ENCODE measurements at places on chromosomes 3 and 15.

- peak; percentile 88 for DNase-seq
These were observed 82.4 kb downstream of the WWTR1 start for GRCh38 chr3:149575213-149575960.

DNA sequence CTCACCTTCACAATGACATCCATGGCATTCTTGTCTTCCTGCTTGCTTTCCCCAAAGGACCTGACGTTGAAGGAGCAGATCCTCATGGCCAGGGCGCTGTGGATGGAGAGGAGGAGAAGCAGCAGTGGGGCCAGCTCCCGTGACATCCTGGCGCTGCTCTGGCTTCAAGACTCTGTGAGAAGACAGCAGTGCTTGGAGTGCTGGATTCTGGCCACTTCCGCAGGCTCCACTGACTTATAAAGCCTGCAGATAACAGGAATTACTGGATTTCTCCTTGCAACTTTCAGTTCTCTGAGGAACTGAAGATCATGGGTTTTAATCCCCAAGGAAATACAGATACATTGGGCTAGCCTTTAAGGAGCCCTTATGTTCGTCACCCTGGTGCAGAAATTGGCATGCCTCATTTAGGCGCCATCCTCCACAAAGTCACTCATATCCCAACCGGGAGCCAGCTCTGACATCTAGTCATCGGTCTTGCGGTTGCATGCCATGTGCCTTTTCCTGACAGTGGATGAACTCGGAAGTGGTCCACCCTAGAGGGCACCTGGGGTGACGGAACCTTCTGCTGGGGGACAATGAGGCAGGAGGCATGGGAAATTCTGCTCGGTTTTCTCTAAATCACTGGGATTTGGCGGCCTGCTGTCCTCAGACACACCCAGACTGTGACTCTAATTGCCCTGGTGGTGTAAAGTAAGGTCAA is at the start of gene DNASE1L3:
TSS of gene DNASE1L3 (minus strand) at position 212 of the 700 bp plus-strand sequence. CDS start at position 146, 66 bp downstream.
- peak; percentile 27 for DNase-seq

DNA sequence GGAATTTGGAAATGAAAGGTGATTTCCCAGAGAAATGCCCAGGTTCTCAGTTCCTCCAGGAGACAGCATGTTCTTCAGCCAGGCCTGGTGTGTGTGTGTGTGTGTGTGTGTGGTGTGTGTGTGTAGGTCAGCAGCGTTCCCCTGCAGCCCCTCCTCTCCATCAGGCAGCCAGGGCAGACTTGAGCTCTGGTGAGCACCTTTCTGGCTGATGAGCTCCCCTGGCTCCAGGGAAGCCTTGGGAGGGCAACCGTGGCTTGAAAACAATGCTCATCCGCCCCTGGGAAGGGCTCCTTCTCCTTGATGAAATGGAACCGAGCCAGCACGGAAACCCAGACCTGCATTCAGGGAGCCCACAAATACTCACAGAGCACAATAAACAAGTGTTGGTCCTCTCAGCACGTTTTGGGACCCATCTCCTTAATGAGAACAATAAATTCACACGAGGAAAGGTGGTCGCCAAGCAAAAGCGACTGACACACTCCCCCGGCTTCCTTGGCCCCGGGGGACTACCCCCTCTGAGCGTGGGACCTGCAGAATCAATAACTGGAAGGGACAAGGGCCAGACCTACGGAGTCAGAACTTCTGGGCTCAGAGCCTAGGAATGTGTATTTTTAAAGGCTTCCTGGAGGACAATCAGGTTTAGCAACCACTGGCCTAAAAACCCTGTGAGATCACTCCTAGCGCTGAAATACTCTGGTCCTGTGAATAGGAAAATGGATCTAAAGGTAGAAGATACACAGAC is 38.6 kb upstream of the HES1 start:
- no peak for DNase-seq

GRCh38 chr15:62802612-62803011 is 239.9 kb upstream of the TPM1 start:
- no peak for DNase-seq

DNA sequence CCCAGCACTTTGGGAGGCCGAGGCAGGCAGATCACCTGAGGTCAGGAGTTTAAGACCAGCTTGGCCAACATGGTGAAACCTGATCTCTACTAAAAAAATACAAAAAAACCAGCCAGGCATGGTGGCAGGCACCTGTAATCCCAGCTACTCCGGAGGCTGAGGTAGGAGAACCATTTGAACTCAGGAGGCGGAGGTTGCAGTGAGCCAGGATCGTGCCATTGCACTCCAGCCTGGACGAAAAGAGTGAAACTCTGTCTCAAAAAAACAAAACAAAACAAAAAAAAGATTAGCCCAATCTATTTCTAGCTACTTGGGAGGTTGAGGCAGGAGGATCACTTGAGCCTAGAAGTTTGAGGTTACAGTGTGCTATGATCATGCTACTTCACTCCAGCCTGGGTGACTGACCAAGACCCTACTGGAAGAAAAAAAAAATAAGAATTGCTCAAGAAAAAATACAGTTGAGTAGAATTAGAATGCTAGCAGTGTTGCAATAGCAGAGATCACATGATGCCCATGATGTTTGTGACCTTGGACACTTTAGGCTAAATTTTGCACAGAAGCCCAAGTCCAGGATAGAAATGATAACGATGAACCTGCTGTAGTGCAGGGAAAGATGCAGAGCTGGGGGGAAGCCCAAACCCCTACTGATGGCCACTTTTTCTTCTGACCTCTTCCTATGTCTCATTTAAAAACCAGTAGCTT is 162.2 kb downstream of the LPP start:
- peak; percentile 54 for DNase-seq

DNA sequence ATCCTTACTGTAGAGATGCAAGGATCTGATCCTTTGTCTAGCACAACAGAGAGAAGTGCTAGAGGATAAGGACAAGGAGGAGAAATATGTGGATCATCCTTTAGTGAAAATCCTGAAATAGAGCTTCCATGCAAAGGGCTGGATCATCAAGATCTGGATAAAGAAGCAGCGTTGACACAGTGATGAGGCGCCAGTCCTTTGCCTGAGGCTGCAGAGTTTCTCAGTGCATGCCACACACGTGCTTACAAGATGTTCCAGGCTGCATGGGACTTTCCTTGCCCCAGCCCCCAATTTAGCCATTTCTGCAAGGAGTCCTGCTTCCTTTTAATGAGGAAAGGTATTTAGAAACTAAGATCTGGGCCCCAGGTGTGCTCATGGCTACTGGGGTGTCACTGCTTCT is 7.2 kb upstream of the ABTB1 start:
- no peak for DNase-seq

DNA sequence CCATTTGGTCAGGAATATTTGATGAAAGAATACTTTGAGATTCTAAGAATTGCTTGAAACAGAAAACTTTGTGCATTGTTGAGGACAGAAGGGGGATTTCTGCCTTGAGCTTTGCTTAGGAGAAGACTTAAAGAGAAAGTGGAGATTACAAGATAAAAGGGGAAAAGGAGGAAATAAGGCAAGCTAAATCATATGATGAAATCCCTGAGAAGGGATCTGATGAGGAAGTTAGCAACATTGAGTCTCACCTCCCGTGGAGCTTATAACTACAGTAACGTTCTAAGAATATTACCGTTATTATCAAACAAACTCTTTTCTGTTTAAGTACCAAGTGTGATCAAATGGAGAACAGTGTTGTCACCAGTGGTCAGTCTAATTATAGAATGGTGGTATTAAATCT is 414.7 kb upstream of the NAALADL2 start:
- DNase-seq: no peak

DNA sequence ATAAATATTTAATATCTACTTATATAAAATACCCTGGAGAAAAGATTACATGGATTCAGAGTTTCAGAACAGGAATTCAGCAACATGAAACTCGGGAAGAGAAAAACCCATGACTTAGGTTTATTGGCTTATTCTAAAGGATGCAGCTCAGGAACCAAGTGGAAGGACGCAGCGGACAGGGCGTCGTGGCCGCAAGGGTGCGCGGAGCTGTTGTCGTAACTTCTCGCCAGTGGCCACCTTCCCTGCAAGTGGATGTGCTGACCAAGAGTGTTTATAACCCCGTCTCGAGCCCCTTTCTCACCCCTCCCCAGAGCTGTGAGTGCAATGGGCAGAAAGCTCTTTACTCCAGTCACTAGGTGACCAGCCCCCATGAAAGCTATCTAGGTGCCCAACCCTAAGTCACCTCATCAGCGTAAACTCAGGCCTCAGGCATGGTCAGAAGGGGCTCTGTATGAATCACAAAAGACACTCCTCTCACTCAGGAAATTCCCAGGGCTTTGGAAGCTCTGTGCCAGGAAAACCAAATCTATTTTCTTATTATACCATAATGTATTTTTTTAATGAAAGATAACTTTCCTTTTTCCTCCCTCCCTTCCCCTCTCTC is 77.3 kb downstream of the CHRNA7 start:
- DNase-seq: no peak

DNA sequence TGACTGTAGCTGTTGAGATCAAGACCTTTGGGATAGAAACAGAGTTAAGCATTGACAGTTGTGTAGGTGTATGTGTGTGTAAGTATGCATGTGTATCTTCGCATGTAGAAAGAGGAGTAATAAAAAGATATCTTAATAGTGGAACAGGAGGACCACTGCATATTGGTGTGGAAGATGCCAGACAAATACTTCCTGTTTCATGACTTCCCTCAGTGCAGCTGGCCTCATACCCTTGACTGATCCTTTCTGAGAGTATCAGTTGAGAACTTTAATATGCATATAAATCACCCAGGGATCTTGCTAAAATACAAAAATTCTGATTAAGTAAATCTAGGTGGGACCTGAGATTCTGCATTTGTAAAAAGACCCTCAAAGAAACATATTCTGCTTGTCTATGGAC is 8.5 kb upstream of the ZBED2 start:
- no peak for DNase-seq

DNA sequence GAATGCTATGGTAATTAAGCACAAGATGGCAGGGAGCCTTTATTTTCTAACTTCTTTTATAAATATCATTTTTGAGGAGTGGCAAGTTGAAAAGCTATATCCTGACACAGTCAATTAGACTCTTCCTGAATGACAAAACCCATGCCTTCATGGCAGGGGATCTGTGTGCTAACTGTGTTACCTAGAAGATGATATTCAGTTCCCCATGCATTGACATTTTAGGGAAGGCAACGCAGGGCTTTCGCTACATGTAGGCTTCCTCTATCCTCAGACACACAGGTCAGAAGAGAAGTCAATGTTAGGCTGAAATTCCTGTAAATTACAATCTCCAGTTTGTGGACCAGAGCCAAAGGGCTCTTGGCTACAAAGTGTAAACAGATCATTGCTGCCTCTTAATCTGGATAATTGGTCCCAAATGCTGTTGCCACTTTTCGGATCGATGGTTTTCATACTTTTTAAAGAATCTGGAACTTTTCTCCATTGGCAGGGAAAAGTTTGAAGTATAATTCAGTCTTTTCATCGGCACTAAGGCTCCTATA is 22.6 kb upstream of the NR2F2 start:
- DNase-seq: no peak

DNA sequence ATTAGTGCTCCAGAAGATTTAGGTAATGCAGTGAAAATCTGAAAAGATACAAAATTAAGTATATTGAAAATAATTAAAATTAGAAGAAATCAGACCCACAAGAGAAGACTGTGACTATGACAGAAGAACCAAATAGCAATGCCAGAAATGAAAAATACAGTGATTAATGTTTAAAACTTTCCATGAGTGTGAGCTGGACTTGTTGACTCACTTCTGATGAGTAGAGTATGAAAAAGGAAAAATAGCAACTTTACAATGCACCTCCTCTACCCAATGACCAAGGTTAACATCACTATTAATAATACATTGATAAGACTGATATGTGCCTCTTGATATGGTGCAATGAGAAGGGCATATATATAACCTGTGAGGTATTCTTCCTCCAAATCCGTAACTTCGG is 39.3 kb upstream of the SLC22A13 start:
- DNase-seq: peak; percentile 29

DNA sequence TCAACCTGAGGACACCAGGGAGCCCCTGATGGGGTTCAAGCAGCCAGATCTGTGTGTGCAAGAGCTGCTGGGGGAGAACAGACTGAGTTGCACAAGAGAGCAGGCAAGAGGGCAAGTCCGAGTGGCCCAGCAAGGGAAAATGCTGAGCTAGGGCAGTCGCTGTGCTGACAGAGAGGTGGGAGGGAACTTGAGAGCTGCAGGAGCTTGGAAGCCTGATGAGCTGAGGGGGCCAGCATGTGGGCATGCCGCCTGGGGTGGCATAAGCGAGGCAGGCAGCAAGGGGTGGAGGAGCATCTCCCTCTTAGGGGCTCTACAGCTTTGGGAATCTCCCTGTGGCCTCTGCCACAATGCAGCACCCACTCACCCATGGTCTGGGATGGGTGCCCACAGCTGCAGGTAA is 4.7 kb upstream of the CORO2B start:
- DNase-seq: no peak

DNA sequence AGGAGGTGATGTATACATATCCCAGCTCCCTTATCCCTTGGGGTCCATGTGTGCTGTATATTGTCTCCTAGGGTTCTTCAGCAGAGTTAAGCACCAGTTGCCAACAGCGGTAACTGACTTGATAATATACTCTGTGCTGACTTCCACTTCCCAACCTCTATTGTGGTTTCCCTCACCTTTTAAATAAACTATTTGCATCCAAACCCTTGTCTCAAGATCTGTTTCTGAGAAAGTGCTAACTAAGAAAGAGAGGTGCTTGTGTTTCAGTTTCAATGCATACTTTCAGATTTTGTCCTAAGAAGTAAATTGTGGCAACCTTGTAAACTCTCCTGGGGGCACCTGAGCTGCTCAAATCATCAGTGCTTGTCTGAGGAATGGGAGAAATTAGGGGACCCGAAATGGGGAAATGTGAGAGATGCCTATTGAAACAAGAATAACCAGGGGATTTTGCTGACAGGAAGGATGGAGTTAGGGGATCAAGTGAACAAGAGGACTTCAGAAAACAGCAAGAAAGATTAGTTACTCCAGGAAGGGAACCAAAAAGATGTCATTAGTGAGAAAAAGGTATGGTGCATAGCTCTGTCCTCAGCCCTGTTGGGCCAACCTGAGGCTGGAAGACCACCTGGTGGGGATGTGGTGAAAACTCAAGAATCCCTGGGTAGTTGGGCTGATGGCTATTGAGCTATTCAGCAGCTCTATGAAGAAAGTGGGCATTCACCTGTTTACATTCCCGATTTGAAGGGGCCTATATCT is 50.9 kb upstream of the MRPL3 start:
- DNase-seq: no peak
